Uterus (tissue), 4 donors: ENCODE measurements at places on chromosomes 1 and 21. TPM values are rescaled to one million over a fixed set of nuclear protein-coding genes. Genes with fewer than 3 reads are reported as not detected.

TXNIP gene
- 731 TPM for total RNA-seq

DNA sequence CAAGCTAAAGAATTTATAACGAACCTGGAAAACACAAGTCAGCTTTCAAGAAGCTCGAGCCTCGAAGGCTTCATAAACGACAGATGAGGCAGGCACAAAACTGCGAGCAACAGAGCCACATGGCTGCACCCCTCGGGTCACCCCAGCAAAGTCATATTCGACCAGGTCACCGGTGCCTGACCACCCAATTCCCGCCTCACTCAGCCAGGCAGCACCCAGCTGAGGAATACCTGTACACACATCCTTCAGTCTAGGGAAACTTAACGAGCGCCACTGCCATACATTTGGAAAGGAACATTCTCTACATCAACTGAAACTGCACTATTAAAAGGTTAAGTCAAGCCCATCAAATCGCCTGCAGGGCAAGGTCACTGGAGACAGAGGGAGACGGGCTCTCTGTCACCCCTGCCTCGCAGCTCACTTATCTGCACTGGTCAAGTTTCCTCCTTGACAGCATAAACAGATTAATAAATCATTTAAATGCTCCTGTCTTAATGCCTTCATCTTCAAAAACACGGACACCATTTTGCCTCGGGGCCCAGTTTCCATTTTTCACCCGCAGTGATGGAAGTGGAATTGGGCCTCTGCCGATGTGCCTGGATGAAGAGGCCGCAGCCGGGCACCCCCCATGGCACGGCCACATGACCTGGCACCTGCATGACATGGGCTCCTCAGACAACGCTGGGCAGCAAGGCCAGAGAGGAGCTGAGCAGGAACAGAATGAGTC lies 20.6 kb downstream of the NPHP4 start:
- H3K27me3 ChIP-seq, result no peaks in the 10 kb centered on the region
- no peak for DNase-seq
- no peaks in the 10 kb centered on the region for H3K4me1 ChIP-seq
- no peak overlapping the region for H3K4me3 ChIP-seq
- no peak overlapping the region for H3K27ac ChIP-seq

DNA sequence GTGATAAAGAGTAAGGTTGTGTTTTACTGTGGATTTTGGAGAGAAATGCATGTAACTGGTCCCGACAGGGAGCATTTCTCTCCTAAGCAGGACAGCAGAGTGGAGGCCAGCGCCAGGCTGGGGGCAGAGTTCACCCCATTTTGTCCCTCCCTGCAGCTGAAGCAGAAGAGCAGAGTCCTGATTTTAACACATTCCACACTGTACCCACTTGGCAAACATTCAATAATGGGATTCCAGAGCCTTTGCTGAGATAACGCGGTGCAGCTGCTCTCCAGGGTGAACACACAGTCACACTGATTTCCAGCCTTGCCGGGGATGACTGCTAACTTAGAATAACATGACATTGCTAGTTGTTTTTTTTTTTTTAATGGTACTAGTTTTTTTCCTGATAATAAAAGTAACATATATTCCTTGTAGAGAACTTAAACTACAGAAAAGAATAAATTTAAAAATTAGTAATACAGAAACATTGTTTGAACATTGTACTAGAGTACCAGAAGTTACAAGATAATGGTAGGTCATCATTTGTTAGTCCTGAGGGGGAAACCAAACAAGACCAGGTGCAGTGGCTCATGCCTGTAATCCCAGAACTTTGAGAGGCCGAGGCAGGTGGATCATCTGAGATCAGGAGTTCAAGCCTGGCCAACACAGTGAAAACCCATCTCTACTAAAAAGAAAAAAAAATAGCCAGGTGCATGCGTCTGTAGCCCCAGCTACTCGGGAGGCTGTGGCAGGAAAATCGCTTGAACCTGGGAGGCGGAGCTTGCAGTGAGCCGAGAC lies 77.2 kb downstream of the SCCPDH start:
- no peaks in the 10 kb centered on the region for H3K4me1 ChIP-seq
- DNase-seq, result no peak
- no peak overlapping the region for H3K27ac ChIP-seq
- H3K4me3 ChIP-seq, result no peak overlapping the region

AGT gene
- total RNA-seq, result 7.6 TPM

GRCh38 chr21:37369307-37369854 lies 2.8 kb downstream of the DYRK1A start:
- peaks cover 9% of the 10 kb centered on the region for H3K4me1 ChIP-seq
- peak overlapping the region; percentile 96 for H3K4me3 ChIP-seq
- no peaks in the 10 kb centered on the region for H3K36me3 ChIP-seq
- no peak for DNase-seq
- H3K27me3 ChIP-seq, result no peaks in the 10 kb centered on the region
